Mesangial cell (primary cell): ENCODE measurements at places on chromosomes 4 and X. TPM values are rescaled to one million over a fixed set of nuclear protein-coding genes. Genes with fewer than 3 reads are reported as not detected.

MECP2 gene
- total RNA-seq: 16.5 and 16.8 TPM in 2 replicates

FAT4 gene
- total RNA-seq: 2.8 and 18.5 TPM in 2 replicates

MAGED4 gene
- total RNA-seq: 46.3 and 82.9 TPM in 2 replicates

MID1IP1 gene
- total RNA-seq: 57.0 and 70.9 TPM in 2 replicates

CORIN gene
- 0.13 and 0.49 TPM in 2 replicates for total RNA-seq

GPR82 gene
- total RNA-seq: not detected in 2 replicates

FAM120C gene
- 7.1 and 7.3 TPM in 2 replicates for total RNA-seq

ANXA5 gene
- 286 and 340 TPM in 2 replicates for total RNA-seq

RBMXL3 gene
- not detected in 2 replicates for total RNA-seq

GLRB gene
- total RNA-seq: 6.0 and 11.7 TPM in 2 replicates

HSD17B13 gene
- total RNA-seq: not detected in 2 replicates

UGT2A3 gene
- 0.38 TPM in 1 of 2 replicates, not detected in the other for total RNA-seq
